ENCODE measurements at places on chromosomes 11 and 22.

DNA sequence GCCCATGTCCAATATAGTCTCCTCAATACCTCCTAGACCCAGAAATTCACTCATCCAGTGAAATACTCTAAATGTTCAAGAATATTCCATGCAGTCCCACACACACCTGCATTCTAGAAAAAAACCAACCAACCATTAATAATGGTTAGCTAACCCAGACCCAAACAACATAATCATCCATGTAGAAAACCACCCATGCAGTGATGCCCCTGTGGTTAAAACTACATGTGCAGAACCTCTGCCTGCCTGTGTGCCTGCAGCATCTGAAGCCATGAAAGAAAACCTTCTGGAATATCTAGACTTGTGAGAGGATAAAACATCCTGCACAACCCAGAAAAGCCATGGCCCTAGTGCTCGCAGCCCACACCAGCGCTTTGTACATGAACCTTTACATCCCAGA is 47.8 kb downstream of the SLC22A12 start:
- H3K4me3 ChIP-seq = no peak overlapping the region
- peaks cover 20% of the 10 kb centered on the region for H3K4me1 ChIP-seq
- H3K36me3 ChIP-seq = no peaks in the 10 kb centered on the region
- no peaks in the 10 kb centered on the region for H3K27me3 ChIP-seq

- no peak overlapping the region for H3K4me3 ChIP-seq
- no peaks in the 10 kb centered on the region for H3K36me3 ChIP-seq
- no peaks in the 10 kb centered on the region for H3K27me3 ChIP-seq
- no peaks in the 10 kb centered on the region for H3K4me1 ChIP-seq
- H3K27ac ChIP-seq = no peak overlapping the region
- DNase-seq = no peak
These were observed 3.3 kb downstream of the KCTD14 start for GRCh38 chr11:78019808-78020207.

- no peaks in the 10 kb centered on the region for H3K36me3 ChIP-seq
- H3K4me3 ChIP-seq = no peak overlapping the region
- no peak for DNase-seq
- peaks cover 58% of the 10 kb centered on the region for H3K4me1 ChIP-seq
- H3K27me3 ChIP-seq = no peaks in the 10 kb centered on the region
These were observed 2.8 kb downstream of the CORO1B start for GRCh38 chr11:67440229-67441097.

DNA sequence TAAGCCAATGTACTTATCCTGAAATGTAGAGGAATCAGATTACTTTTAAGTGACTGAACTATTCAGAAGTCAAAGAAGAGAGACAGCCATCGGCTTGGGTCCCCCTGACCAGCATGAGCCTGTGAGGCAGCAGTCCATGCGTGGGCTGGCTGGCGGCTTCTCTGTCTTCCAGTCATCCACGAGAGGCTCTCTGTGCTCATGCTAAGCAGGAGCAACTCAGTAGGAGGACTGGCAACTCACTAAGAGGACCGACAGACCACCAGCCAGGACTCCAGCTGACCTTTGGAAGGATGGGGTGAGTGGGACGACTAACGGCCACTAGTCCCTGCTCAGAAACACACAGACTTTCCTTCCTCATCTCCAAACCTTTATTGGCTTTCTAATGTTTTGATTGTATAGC is 43.6 kb downstream of the ARFGAP3 start:
- peaks cover 29% of the 10 kb centered on the region for H3K36me3 ChIP-seq
- no peak overlapping the region for H3K27ac ChIP-seq
- H3K27me3 ChIP-seq = no peaks in the 10 kb centered on the region
- no peaks in the 10 kb centered on the region for H3K4me1 ChIP-seq
- H3K4me3 ChIP-seq = no peak overlapping the region
- no peak for DNase-seq

DNA sequence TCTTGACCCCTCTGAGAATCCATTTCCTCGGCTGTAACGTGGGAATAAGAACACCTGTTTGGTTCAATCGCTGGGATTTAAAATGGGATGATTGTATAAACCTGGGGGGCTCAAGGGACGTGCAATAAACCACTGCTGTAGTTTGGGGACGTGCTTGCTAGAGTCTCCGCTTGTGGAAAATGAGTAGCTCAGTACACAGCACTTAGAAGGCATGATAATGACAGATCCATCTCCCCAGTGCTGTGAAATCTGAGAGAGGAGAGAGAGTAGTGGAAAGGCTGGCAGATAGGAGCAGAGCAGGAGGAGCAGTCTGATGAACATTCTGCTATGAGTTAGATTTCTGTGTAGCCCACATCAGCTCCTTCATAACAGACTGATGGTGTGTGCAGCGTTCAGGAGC is 256.5 kb downstream of the MN1 start:
- H3K4me1 ChIP-seq = no peaks in the 10 kb centered on the region
- no peak overlapping the region for H3K27ac ChIP-seq
- no peak for DNase-seq

DNA sequence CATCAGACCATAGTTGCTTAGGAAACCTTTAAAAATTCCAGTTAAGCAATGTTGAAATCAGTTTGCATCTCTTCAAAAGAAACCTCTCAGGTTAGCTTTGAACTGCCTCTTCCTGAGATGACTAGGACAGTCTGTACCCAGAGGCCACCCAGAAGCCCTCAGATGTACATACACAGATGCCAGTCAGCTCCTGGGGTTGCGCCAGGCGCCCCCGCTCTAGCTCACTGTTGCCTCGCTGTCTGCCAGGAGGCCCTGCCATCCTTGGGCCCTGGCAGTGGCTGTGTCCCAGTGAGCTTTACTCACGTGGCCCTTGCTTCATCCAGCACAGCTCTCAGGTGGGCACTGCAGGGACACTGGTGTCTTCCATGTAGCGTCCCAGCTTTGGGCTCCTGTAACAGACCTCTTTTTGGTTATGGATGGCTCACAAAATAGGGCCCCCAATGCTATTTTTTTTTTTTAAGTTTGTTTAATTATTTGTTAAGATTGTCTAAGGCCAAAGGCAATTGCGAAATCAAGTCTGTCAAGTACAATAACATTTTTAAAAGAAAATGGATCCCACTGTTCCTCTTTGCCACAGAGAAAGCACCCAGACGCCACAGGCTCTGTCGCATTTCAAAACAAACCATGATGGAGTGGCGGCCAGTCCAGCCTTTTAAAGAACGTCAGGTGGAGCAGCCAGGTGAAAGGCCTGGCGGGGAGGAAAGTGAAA is 73.4 kb downstream of the NCAPD3 start:
- H3K27ac ChIP-seq = no peak overlapping the region
- DNase-seq = no peak
- H3K27me3 ChIP-seq = no peaks in the 10 kb centered on the region
- H3K4me3 ChIP-seq = no peak overlapping the region

GRCh38 chr22:30906411-30906810 is 62.2 kb downstream of the MORC2 start:
- DNase-seq = no peak
- no peaks in the 10 kb centered on the region for H3K4me1 ChIP-seq
- no peaks in the 10 kb centered on the region for H3K27me3 ChIP-seq

DNA sequence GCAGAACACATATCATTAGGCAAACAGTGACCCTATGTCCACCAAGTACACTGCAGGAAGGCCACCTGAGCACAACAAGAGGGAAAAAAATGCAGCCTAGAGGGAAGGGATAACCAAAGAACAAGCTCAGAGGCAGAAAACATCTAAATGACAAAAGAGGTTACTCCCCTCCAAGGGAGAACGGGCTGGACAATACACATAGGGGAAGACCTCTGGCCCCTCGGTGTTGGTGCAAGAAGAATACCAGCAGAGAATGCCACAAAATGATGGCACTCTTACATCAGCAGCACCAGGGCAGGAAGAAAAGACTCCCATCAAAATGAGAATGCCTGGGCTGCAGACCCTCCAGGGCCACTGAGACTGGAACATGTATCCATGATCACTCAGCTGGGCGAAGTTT is 66.6 kb upstream of the OPCML start:
- no peak for DNase-seq
- no peaks in the 10 kb centered on the region for H3K36me3 ChIP-seq
- no peaks in the 10 kb centered on the region for H3K4me1 ChIP-seq
- H3K27ac ChIP-seq = no peak overlapping the region

GRCh38 chr22:42152661-42153270 is 22.2 kb upstream of the CYP2D6 start:
- H3K27ac ChIP-seq = no peak overlapping the region
- no peak for DNase-seq
- H3K4me1 ChIP-seq = no peaks in the 10 kb centered on the region
- no peaks in the 10 kb centered on the region for H3K36me3 ChIP-seq
- H3K4me3 ChIP-seq = no peak overlapping the region

DNA sequence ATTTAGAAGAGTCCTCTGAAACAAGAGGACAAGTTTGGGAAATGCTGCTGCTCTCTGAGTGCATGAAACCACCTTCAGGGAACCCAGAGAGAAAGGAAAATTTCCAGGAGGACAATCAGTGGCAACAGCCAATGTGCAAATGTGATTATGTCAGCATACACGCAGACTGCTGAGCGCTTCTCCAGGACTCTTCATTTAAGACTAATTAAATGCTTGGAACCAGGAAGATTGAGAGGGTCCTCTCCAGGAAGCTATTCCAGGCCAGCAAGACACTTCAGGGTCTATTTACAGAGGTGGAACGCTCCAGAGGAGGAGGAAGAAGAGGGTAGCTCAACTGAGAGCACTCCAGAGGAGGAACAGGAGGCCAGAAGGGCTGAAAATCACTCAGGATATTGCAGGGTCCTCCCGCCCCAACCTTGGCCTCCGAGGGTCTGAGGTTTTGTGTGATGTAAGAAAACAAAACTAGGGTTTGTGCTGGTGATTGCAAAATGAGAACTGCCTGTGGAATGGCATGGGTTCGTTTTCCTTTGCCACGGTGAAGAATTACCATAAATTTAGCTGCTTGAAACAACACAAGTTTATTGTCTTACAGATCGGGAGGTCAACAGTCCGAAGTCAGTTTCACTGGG is 14.1 kb upstream of the HTR3A start:
- DNase-seq = no peak
- H3K36me3 ChIP-seq = no peaks in the 10 kb centered on the region
- no peaks in the 10 kb centered on the region for H3K27me3 ChIP-seq
- no peaks in the 10 kb centered on the region for H3K4me1 ChIP-seq
- H3K4me3 ChIP-seq = no peak overlapping the region

DNA sequence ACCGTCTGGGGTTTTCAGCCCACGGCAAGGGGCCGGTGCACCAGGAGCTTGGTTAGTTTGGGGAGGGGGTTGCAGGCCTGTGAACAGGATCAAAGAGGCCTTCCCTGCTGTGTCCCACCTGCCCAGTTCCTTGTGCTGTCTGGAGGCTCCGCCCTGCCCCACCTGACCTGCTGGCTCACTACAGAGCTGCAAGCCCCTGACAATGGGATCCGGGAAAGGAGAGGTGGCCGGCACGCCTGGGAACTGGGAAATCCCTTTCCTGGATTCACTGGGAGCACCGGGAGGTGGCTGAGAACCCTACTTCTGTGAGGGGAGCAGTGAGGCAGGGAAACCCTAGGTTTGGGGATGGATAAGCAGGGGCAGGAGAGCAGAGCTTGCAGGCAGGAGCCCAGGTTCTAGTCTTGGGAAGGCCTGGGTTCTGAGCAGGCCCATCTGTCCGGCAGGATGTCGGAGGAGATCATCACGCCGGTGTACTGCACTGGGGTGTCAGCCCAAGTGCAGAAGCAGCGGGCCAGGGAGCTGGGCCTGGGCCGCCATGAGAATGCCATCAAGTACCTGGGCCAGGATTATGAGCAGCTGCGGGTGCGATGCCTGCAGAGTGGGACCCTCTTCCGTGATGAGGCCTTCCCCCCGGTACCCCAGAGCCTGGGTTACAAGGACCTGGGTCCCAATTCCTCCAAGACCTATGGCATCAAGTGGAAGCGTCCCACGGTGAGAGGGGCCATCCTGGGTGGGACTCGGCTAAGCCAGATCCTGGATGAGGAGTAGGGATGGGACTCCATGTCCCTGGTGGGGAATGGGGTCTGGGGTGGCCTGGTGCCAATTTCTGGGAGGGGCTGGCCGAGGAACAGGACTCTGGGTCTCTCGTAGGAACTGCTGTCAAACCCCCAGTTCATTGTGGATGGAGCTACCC is 786 bp downstream of the CAPN1 start:
- H3K27me3 ChIP-seq = no peaks in the 10 kb centered on the region

- no peaks in the 10 kb centered on the region for H3K27me3 ChIP-seq
- no peak overlapping the region for H3K27ac ChIP-seq
- peaks cover 19% of the 10 kb centered on the region for H3K4me1 ChIP-seq
These were observed 49.0 kb upstream of the CSNK2A3 start for GRCh38 chr11:11401960-11402535.

GRCh38 chr11:127345819-127346459 is 345.4 kb upstream of the KIRREL3 start:
- DNase-seq = no peak
- no peaks in the 10 kb centered on the region for H3K27me3 ChIP-seq
- no peak overlapping the region for H3K4me3 ChIP-seq
- H3K36me3 ChIP-seq = no peaks in the 10 kb centered on the region

DNA sequence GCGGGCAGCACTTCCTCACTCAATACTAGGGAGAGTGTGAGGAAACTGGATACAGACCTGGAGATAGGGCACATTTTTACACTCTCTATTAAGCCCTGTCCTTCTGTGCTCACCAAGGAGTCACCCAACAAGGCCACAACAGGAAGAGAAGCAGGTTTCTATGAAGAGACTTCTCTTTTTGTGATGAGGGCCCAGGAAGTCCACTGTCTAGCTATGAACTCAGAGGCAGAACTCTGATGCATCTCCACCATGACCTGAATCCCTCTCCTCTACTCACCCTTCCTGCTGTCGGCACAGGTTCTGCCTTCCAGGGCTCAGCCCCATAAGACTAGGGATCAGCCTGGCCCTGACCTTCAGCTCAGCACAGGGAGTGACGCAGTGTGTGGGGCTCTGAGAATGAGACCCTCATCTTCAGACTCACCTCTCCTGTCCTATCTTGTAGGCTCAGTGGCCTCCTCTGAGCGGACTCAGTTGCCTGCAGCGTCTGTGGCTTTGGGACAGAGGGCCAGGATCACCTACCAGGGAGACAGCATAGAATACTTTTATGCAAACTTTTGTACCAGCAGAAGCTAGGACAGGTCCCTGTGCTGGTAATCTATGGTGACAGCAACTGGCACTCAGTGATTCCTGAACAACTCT is 49.3 kb upstream of the IGLL5 start:
- no peak overlapping the region for H3K27ac ChIP-seq
- H3K4me1 ChIP-seq = no peaks in the 10 kb centered on the region
- no peak for DNase-seq
- H3K36me3 ChIP-seq = no peaks in the 10 kb centered on the region
- no peak overlapping the region for H3K4me3 ChIP-seq

DNA sequence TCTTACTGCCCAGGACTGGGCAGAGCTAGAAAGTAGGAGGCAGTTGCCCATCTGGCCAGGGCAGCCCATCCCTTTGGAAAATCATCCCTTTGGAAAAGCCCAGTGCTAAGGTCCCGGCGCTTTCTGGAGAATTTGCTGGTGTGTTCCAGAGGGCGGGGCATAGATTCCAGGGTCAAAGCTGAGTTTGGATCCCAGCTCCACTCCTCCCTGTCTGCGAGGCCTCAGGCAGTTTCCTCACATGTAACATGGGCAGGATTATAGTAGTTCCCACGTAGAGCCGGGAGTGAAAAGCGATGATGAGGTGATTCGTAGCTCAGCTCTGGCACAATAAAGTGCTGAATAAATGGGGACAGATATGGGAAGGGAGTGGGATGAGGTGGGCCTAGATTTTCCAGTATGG is 31.4 kb upstream of the LRRC10B start:
- H3K4me3 ChIP-seq = no peak overlapping the region
- no peak for DNase-seq
- H3K36me3 ChIP-seq = no peaks in the 10 kb centered on the region
